ENCODE measurements at places on chromosomes 3 and 15.
A peak's percentile ranks its signal among the peaks of the same experiment; 100 is the strongest.

DNA sequence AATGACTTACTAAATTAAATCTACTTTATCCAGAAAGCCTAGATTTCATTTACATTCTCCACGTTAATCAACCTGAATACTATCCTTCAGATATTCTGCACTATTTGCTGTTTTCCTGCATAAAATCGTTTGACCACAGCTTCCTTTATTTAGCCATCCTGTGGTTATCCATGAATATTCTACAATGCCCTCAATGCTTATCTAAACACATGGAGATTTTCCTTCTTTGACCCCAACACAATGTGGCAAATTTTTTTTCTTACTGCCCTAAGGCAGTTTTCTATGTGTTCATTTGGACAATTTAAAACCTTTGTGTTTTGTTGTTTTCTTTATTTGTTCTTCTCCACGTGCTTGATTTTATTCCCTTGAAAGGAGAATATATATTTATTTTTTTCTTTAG lies 495.5 kb upstream of the ROBO1 start:
- DNase-seq: no peak

- no peak for DNase-seq
Measured at GRCh38 chr3:149790698-149791097, 1.7 kb downstream of the ANKUB1 start.

DNA sequence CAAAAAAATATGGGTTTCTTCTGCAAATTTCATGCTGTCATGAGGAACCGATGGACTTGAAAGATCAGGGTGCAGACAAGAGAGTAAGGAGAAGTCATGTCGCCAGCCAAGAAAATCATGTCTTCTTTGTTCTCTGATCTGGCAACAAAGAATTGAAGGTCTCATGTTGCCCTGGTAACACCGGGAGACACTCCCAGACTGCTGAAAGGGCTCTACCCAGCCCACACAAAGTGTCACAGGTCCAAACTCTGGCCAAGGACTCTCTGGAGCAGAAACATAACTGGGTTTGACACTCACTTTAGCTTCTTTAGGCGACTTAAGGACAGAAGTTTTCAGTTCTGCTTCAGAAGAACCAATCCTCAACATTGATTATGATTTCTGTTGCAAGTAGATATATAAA lies 42.9 kb downstream of the SIDT1 start:
- DNase-seq: no peak

- DNase-seq: no peak
Measured at GRCh38 chr3:194328053-194328657, 23.0 kb downstream of the CPN2 start.

DNA sequence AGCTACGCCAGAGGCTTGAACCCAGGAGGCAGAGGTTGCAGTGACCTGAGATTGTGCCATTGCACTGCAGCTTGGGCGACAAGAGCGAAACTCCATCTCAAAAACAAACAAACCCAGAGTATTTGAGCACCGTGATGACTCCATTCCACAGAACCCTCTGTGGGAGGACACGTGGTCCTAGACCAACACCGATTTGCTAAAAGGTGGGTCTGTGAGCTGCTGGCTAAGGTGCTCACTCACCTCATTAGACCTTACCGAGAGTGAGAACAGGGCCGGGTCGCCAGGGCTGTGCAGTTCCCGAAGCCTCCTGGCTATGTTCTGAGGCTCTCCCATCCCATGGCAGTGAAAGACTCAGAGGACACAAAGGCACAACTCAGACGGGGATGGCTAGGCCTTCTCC lies 17.9 kb downstream of the ABHD2 start:
- DNase-seq: no peak

DNA sequence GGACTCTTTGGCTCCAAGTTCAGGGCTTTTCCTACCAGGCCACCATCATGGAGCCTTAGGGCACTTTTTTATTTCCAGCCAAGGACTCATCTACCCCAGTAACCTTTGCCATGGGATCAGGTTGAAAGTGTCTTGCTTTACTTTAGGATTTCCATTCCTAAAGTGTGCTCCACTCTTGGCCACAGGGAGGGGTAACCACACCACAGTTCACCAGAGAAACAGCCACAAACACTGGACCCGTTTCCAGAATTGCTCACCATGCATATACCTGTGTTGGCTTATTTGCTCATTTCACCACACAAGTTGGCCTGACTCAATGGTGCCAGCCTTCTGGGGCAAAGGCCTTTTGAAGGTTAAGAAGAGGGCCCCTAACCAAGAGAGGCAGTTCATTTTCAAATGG lies 70.6 kb upstream of the RAD18 start:
- no peak for DNase-seq

GRCh38 chr3:157064402-157064801 lies 95.5 kb downstream of the CCNL1 start:
- no peak for DNase-seq

DNA sequence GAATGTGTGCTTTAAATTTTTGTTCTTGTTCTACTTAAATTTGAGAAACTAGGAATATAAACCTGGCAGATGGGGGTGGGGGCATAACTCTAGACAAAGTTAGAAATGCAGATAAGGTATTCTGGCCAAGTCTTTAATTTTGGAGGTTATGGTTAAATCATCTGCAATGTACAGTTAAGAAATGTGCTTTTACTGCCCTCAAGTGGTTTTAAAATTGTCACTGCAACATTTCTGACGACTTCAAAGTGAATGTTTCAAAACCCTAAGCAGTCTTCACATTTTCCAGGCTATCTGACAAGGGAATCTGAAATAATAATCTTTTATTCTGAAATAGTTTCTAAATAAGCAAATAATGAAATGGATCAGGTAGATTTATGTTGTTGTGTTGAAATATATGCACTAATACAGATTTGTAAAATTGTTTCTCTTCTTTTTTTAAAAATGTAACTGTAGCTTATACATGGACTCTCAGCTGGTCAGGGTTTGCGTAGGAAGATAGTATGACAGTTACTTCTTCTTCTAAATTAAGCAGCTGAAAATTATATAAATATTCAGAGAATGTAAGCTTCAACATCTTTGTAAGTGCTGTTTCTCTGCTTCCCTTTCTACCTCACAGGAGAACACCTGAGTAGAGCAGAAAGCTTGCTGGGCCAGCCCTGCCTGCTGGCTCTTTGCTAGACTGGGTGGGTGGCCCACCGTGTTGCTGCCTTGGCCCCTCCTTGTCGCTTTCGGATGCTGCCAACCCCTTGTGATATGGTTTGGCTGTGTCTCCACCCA lies 45.0 kb downstream of the SUCNR1 start:
- no peak for DNase-seq

DNA sequence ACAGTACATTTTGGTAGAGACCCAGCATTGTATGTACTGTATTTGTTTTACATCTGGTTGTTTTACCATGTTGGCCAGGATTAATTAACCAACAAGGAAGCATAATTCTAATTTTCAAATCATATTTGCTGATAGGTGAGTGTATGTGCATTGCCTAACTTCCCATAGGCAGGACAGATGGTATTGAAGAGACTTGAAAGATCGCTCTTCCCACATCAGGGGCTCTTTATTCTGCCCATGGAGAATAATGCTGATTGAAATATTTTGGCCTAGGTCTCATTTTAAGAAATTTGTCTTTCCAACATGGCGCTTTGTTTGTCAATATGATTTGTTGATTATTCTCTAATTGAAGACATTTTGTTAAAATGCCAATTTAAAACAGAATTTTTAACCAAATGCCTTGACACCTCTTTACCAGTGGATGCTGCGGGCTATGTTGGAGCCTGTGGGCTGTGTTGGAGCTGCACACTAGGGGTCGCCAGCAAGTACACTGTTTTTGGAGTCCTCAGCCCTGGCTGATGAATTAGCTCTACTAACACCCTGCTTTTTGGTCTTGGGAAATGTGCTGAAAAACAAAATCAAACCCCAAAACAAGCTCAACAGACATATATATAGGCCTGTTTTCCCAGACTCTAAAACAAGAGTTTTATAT lies 5.3 kb downstream of the P2RY12 start:
- DNase-seq: peak; percentile 37

DNA sequence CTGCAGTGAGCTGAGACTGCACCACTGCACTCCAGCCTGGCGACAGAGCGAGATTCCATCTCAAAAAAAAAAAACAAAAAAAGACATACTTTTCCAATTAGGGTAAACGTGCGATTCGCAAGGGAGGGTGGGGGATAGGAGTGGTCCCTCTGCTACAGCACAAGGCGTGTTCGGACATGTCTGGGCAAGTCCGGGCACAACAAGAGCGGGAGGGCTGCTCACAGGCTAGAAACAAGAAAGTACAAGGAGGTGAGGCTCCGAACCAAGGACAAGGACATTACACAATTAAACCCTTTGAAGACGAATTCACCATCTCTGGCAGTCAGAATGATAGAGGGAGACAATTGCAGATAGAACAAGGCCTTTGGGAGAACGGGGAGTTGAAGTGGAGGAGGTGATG lies 32.2 kb upstream of the BCL2A1 start:
- DNase-seq: peak; percentile 21

DNA sequence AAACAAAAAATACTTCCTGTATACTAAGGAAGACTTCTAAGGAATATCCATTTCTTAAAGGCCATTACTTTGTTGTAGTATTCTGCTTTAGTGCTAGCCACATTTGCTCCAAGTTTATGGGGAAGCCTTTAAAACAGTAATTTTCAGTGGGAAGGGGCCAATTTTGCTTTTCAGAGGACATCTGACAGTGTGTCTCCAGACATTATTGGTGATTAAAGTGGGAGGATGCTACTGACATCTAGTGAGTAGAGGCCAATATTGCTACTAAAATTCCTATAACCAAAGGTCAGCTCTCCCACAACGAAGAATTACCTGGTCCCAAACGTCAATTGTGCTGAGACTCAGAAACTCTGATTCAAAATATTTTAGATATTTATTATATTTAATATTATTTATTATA lies 24.8 kb downstream of the SLC28A2 start:
- DNase-seq: no peak

GRCh38 chr3:194315088-194315964 lies 35.8 kb downstream of the CPN2 start:
- peak; percentile 57 for DNase-seq

DNA sequence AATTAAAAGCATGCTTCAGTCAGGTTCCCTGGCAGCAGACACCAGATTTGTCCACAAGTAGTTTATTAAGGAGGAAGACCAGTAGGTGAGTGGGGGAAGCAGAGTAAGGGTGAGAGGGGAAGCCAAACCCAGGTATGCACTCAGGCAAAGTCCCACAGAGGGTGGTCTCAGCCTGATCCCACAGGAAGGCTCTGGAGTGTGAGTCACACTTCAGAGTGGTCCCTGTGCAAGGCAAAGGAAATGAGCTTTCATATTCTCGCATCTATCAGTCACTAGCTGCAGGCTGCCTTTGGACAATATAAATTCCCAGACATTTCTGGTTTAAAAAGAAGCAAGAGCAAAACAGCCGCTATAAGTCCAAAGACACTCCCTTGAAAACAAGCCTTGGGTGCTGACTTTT lies 78.5 kb downstream of the TRANK1 start:
- DNase-seq: no peak

DNA sequence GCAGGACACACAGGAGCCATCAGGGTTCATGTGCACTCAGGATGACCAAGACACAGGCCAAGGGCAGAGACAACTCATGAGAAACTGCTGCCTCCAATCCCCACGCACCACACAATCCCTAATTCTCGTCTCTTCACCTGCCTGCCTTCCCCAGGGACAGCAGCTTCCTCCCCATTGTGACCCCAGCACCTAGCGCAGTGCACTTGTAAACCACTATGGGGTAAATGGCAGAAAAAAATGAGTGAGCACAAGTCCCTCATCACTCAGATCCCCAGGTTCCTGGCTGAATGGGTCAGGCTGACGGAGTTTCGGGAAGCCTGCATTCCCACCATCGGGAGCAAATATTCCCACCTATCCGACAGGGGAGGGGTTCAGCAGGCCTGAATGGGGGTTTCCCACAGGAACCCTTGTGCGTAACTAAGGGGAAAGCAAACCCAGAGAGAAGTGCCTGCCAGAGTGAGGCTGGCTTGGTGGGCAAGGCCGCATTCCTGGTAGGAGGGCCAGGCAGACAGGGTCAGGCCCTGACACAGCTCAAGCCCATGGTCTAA lies 18.8 kb downstream of the PLXNB1 start:
- DNase-seq: peak; percentile 3

DNA sequence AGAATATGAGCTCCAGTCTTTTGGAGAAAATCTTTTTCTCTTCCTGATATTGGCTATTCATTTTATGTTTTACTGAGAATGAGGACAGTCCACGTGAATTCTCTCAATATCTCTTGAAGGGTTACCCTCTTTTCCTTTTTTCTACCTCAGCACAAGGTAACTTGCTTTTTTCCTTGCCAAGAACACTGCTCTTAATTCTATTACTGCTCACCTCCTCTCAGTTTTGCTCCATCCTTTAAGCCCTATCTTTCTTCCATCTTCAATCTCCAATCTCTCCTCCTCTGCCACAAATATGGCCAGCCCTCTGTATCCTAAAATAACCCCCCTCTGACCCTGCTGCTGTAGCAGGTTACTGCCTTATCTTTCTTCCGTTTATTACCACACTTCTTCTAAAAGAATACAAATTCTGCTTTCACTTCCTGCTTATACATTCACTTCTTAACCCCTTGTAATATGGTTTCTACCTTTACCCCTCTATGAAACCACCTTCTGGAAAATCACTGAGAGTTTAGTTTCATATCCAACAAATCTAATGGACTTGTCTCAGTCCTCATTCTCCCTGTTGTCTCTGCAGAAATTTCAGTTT lies 89.0 kb downstream of the NFKBIZ start:
- DNase-seq: no peak

DNA sequence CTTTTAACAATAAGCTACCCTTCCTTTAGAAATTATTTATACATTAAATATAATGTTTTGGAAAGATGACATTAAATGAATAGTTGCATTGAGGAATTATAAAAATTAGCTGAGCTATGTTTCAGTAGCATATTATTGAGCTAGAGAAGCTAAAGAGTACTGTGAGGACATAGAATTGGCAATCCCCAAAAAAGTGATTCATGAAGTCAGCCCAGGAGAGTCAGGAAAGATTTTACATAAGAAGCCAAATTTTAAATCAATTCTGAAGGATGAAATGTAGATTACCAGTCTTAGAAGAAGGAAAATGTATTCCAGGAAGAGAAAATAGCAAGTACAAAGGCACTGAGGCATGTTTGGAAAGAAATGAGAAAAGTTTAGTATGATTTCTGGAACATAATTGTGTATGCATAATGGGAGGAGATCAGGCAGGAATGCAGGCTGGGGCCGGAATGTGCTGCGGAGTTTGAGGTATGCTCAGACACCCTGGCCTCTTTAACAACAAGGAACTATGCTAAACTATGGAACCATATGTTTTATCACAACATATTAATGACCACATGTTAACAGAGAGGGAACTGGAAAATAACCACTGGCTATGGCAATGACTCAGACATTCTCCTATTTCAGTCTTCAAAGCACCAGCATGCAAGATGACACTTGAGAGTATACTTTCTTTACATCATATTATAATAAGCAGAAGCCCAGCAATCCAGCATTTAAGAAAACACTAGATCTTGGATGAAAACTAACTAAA lies 103.3 kb upstream of the COL8A1 start:
- DNase-seq: no peak
